Ecto neural progenitor cell (in vitro differentiated cells): ENCODE measurements at places on chromosomes 16 and 17.

- DNase-seq, result no peak
Measured at GRCh38 chr17:62032480-62032879, 32.6 kb downstream of the MED13 start.

- peak; percentile 37 for DNase-seq
Measured at GRCh38 chr16:49593424-49594040, 219.9 kb downstream of the C16orf78 start.

- no peak for DNase-seq
Measured at GRCh38 chr16:54052271-54052670, 234.3 kb downstream of the IRX3 start.

DNA sequence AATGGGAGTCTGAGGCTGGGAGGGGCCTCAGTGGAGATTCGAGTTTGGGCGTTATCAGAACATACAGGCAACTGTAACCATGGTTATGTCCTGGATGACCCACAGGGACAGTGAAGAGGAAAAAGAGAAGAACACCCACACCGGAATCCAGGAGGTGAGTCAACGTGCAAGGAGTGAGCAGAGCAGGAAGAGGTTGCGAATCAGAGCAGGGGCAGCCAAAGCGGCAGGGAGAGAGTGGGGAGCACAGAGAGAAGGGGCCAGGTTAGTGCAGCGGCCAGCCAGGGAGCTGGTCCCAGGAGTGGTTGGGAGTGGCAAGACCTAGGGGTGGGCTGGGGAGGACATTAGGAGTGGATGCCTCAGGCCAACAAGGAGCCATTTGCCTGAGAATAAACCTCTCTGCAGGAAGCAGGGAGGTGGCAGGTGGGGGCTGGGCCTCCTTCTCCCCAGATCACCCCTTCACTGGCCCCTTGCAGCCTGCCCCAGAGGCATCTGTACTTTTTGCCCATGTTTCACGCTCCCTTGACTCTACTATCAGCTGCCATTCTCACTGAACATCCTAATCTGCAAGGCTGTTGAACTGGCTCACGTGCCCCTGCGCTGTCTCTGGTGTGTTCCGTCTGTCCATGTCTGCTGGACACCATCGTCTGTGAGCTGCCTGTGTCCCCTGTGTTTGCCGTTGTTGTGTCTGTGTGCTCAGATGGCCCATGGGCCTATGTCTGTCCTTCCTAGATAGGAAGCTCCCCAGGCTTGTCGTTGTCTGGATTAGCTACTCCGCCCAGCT lies 5.1 kb downstream of the KRT13 start:
- no peak for DNase-seq

- DNase-seq, result no peak
Measured at GRCh38 chr16:2531371-2531695, at the start of gene CEMP1. Gene CEMP1 (minus strand): TSS chr16:2531408. CDS start chr16:2531073, 335 bp downstream.

DNA sequence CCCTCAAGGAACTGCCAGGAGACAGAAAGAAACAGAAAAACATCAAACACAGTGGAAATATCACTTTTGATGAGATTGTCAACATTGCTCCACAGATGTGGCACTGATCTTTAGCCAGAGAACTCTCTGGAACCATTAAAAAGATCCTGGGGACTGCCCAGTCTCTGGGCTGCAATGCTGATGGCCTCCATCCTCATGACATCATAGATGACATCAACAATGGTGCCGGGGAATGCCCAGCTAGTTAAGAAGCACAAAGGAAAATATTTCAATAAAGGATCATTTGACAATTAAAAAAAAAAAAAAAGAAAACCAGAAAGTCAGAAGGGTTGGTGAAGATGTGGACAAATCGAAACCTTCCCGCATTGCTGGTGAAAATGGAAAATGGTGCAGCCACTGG lies 14.9 kb upstream of the CHMP6 start:
- no peak for DNase-seq

DNA sequence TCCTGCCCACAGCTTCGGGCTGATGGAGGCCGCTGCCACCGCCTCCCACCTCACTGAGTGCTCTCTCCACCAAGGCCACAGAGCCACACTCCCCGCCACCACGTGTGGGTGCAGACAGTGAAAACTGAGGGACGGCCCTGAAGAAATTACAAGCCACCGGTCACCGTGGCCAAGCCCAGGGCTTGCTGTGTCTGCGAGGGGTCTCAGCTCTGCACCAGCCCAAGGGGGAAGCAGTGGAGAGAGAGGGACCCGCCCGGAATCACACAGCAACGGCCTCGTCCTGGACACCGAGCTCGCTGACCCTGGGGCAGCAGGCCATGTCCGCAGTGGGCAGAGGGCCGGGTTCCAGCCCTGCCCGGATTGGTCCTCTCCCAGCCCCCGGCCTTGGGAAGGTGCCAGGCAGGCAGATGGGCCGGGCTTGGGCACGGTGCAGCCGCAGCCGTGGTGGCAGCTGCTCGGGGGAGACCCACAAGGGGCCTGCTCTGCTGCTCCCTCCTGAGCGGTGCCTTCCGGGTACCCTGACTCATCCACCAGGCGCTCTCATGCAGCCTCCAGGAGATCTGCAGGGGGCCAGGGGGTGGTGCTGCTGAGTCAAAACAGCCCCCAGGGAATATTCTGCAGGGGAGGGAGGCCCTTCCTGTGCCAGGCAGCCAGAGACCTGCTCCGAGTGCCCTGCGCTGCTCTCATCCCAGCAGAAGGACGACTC lies 52.0 kb downstream of the CBFA2T3 start:
- no peak for DNase-seq

GRCh38 chr17:5434984-5435383 lies 4.0 kb downstream of the C1QBP start:
- DNase-seq, result no peak

DNA sequence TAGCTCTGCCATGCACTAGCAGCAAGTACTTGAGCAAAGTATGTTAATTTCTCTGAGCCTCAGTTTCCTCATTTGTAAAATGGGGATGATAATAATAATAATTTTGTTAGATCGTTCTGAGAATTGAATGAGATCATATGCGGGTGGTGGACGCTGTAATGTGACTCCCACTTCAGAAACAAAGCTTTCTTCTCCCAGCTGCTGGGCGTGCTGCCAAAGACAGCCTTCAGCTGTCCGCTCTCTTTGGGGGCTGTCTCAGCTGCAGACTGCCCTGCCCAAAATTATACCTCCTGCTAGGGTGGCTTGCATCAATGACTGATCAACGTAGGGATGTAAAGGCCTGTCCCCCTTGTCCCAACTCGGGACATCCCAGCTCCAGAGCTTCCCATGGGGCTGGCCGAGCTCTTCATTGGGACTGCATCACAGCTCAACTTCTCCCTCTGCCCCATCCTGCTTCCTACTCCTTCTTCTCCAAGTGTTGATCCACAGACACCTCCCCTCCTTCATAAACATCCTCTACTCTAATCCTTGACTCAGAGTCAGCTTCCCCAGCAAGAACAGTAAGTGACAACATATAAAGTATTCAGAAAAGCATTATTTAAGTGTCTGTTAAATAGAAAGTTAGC lies 30.7 kb upstream of the CDH5 start:
- no peak for DNase-seq

- no peak for DNase-seq
Measured at GRCh38 chr16:17512636-17513220, 42.0 kb upstream of the XYLT1 start.

- DNase-seq, result no peak
Measured at GRCh38 chr16:2466667-2467527, 4.2 kb upstream of the NTN3 start.

GRCh38 chr17:34761646-34762045 lies 182.3 kb downstream of the TMEM132E start:
- no peak for DNase-seq

- no peak for DNase-seq
Measured at GRCh38 chr17:72631949-72632684, 460.4 kb downstream of the SLC39A11 start.
